Astrocyte (in vitro differentiated cells and primary cell): ENCODE measurements at places on chromosomes 3 and 15. TPM values are rescaled to one million over a fixed set of nuclear protein-coding genes. Genes with fewer than 3 reads are reported as not detected.

DNA sequence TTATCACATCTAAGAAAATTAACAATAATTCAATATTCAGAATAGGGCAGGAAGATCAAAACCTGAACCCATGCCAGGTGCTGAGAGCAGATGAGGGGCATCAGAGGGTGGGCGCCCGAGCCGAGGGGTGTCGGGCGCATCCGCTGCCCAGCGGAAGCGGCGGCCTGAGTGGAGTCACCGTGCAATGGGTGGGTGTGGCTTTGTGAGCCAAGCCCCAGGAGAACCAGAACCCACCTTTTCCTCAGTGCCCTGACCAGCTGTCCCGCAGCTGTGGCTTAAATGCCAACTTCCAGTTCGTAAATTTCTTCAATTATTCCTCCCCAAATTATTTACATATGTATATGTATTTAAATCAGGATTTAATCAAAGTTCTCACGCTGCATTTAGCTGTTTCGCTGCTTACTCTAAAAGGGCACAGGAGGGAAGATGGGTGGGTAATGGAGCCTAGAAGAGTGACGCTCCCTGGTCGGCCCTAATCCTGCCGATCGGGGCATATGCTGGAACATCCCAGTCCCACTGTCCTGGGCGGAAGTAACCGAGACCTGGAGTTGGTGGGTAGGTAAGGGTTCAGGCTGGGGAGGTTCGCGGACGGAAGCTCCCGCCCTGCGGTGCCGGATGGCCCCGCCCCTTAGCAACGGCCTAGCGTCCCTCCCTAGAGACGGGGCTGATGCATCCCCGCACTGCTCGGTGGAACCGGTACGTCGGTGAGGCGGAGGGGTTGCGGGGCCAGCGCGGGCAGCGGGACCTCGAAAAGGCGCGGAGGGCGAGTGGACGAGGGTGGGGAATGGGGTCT lies 1.3 kb downstream of the DNAH1 start:
- peaks cover 8% of the 10 kb centered on the region for H3K4me1 ChIP-seq
- no peaks in the 10 kb centered on the region for H3K27me3 ChIP-seq
- no peaks in the 10 kb centered on the region for H3K36me3 ChIP-seq
- no peak for DNase-seq
- no peak overlapping the region for H3K27ac ChIP-seq

Gene DET1
- total RNA-seq: 3.7 and 4.8 TPM in 2 replicates

GRCh38 chr3:171379961-171380483 lies 80.2 kb downstream of the TNIK start:
- H3K4me3 ChIP-seq: no peak overlapping the region
- no peaks in the 10 kb centered on the region for H3K36me3 ChIP-seq
- no peak overlapping the region for H3K27ac ChIP-seq
- H3K4me1 ChIP-seq: peaks cover 31% of the 10 kb centered on the region
- DNase-seq: no peak

Gene IGF2BP2
- 128 and 162 TPM in 2 replicates for total RNA-seq

GRCh38 chr15:68787609-68788263 lies 33.0 kb downstream of the ANP32A start:
- H3K4me3 ChIP-seq: no peak overlapping the region
- H3K27ac ChIP-seq: no peak overlapping the region
- DNase-seq: no peak
- peaks cover 3% of the 10 kb centered on the region for H3K4me1 ChIP-seq

GRCh38 chr3:195203606-195204005 lies 67.4 kb downstream of the XXYLT1 start:
- no peaks in the 10 kb centered on the region for H3K36me3 ChIP-seq
- no peak for DNase-seq
- H3K4me1 ChIP-seq: peaks cover 42% of the 10 kb centered on the region
- peak overlapping the region; percentile 14 for H3K27ac ChIP-seq
- no peaks in the 10 kb centered on the region for H3K27me3 ChIP-seq

GRCh38 chr15:41501191-41501917 lies 7.7 kb downstream of the ITPKA start:
- no peak for DNase-seq
- no peaks in the 10 kb centered on the region for H3K36me3 ChIP-seq
- H3K27ac ChIP-seq: no peak overlapping the region
- peaks cover 18% of the 10 kb centered on the region for H3K4me1 ChIP-seq
- peak overlapping the region; percentile 46 for H3K4me3 ChIP-seq
- peaks cover 66% of the 10 kb centered on the region for H3K27me3 ChIP-seq

Gene TM4SF1
- total RNA-seq: 28.9 and 31.3 TPM in 2 replicates

Gene ZCWPW2
- total RNA-seq: 0.57 and 1.0 TPM in 2 replicates

DNA sequence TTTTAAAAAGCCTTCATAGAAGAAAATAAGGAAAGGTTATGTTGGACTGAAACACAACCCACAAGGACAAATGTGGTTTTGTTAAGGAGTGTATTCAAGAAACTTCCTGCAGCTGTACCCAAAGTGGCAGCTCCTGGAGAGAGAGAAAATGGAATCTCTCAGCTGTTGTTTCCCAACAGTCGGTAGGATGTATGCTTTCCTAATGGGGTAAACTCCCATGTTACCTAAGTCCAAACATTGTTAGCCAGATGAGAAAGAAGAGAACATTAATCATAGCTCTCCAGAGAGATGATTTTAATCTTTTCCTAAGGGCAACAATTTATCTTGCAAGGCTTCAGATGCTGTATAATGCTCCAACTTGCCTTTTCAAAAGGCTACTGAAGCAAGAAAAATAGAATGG lies 22.6 kb upstream of the TEX9 start:
- no peaks in the 10 kb centered on the region for H3K27me3 ChIP-seq
- no peak overlapping the region for H3K27ac ChIP-seq
- no peaks in the 10 kb centered on the region for H3K4me1 ChIP-seq
- no peaks in the 10 kb centered on the region for H3K36me3 ChIP-seq
- peak; percentile 39 for DNase-seq
- no peak overlapping the region for H3K4me3 ChIP-seq

GRCh38 chr3:178451799-178452198 lies 84.4 kb upstream of the KCNMB2 start:
- no peak overlapping the region for H3K4me3 ChIP-seq
- H3K36me3 ChIP-seq: no peaks in the 10 kb centered on the region
- peaks cover 6% of the 10 kb centered on the region for H3K4me1 ChIP-seq
- H3K27me3 ChIP-seq: no peaks in the 10 kb centered on the region

Gene PIAS1
- total RNA-seq: 30.2 and 32.0 TPM in 2 replicates

- no peak overlapping the region for H3K27ac ChIP-seq
- H3K4me1 ChIP-seq: peaks cover 4% of the 10 kb centered on the region
- no peak for DNase-seq
- H3K36me3 ChIP-seq: no peaks in the 10 kb centered on the region
Measured at GRCh38 chr15:39108021-39108420, 472.9 kb upstream of the THBS1 start.

Gene GOLGA6B
- 0.36 TPM in 1 of 2 replicates, not detected in the other for total RNA-seq

Gene TMEM207
- not detected in 2 replicates for total RNA-seq

DNA sequence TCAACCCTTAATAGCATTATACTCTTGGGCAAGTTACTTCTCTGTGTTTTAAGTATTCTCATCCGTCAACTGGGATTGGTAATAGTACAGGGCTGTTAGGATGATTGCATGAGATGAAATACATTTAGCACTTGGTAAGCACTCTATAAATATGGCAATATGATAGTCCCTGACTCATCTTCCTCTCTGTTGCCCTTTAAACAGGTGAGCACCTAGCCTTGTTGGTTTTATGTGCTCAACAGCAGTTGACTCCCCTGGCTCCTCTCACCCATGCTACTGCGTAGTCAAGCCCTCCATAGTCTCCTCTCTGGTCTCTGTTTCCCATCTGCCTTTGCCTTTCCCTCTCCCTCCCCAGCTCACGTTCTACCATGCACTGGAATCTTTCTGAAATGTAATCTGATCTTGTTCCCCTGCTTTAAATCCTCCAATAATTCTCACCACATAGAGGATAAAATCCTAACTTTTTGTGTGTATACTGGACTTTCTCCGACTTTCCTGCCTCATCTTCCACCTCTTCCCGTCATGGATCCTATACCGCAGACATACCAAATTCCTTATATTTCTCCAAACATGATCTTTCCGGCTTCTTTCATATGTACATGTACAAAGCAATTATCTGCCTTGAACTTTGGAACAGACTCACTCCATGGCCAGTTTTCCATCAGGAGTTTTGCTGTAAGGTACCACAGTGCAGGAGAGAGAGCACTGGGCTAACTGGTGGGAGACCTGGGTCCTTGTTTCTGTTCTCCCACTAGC lies 42.3 kb downstream of the FSD2 start:
- H3K27me3 ChIP-seq: no peaks in the 10 kb centered on the region
- no peak overlapping the region for H3K4me3 ChIP-seq
- H3K4me1 ChIP-seq: no peaks in the 10 kb centered on the region
- no peak for DNase-seq

Gene ALPK3
- 6.8 and 9.1 TPM in 2 replicates for total RNA-seq

Gene CCR9
- total RNA-seq: not detected in 2 replicates

Gene REC114
- not detected in 2 replicates for total RNA-seq

GRCh38 chr15:52804526-52805081 lies 14.5 kb upstream of the ONECUT1 start:
- no peaks in the 10 kb centered on the region for H3K4me1 ChIP-seq
- H3K36me3 ChIP-seq: no peaks in the 10 kb centered on the region

Gene SLC6A1
- 0.30 and 0.46 TPM in 2 replicates for total RNA-seq

DNA sequence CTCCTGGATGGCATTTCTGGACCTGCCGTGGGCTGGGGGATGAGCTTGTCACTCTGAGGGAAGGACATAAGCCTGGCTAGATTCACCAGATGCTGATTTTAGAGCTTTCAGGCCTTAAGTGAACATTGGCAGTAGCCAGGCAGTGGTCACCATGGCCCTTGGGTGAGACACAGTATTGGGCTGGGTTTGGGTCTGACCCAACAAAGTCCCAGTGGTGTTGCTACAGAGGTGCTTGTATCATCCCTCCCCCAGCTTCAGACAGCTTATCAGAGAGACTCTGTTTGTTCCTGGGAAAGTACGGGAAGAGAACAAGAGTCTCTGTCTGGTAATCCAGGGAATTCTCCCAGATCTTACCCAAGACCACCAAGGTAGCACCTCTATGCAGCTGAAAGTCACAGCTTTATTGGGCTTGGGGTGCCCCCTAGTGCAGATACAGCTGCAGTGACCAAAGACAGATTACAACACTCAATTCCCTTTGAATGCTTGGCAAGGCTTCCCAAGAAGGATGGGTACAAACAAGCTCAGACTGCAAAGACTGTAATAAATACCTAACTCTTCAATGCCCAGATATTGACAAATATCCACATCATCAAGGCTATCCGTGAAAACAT lies 9.8 kb upstream of the RUVBL1 start:
- peaks cover 7% of the 10 kb centered on the region for H3K27me3 ChIP-seq
- H3K36me3 ChIP-seq: no peaks in the 10 kb centered on the region
- no peaks in the 10 kb centered on the region for H3K4me1 ChIP-seq
- peak; percentile 34 for DNase-seq
- H3K4me3 ChIP-seq: no peak overlapping the region
- H3K27ac ChIP-seq: no peak overlapping the region

Gene GFM1
- total RNA-seq: 32.6 and 37.6 TPM in 2 replicates

Gene CHRM5
- total RNA-seq: 0.07 TPM in 1 of 2 replicates, not detected in the other

Gene UBAP1L
- 1.8 and 1.9 TPM in 2 replicates for total RNA-seq

DNA sequence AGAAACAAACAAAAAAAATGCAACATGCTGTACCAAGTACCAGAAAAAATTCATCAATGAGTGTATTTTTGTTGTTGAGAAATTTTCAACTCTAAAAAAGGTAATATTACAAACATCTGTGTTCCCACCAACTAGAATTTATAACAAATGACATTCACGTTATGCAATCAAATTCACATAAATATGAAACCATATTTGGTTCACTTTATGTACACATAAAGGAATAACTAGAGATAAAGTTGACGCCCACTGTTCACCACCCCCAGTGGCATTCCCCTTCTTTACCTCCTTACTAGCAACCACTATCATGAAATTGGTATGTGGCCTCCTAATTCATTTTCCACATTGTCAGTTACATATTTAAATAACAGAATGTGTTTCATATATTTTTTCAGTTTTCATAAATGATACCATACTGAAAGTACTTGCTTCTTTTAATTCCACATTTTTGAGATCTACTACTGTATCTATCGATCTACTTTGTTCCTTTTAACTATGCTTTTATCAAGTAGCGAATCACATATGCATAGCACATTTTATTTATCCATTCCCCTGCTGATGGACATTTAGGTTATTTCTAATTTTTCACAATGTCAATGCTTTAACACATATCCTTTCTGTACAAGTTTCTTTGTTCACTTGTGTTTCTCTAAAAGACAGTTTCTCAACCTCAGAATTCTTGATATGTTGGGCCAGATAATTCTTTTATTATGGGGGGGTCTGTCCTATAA lies 34.5 kb downstream of the TBC1D5 start:
- no peak for DNase-seq
- H3K4me3 ChIP-seq: no peak overlapping the region
- H3K4me1 ChIP-seq: no peaks in the 10 kb centered on the region
- no peaks in the 10 kb centered on the region for H3K27me3 ChIP-seq
- H3K27ac ChIP-seq: no peak overlapping the region
- no peaks in the 10 kb centered on the region for H3K36me3 ChIP-seq

Gene IQCF5
- not detected in 2 replicates for total RNA-seq

Gene ZNF501
- total RNA-seq: 1.2 and 2.2 TPM in 2 replicates

DNA sequence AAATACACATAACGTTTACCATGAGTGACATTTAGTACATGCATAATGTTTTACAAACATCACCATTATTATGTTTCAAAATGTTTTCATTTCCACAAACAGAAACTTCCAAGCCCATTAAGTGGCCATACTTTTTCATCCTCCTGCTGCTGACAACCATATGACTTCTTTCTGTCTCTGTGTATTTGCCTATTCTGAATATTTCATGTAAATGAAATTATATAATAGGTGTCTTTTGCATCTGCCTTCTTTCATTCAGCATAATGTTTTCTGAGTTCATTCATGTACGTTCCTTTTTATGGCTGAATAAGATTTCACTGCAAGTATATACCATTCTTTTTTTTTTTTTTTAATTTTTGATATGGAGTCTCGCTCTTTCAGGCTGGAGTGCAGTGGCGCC lies 209.0 kb downstream of the DOCK3 start:
- H3K4me1 ChIP-seq: no peaks in the 10 kb centered on the region
- H3K27ac ChIP-seq: no peak overlapping the region
- H3K36me3 ChIP-seq: no peaks in the 10 kb centered on the region
- no peaks in the 10 kb centered on the region for H3K27me3 ChIP-seq
- DNase-seq: no peak
- no peak overlapping the region for H3K4me3 ChIP-seq

DNA sequence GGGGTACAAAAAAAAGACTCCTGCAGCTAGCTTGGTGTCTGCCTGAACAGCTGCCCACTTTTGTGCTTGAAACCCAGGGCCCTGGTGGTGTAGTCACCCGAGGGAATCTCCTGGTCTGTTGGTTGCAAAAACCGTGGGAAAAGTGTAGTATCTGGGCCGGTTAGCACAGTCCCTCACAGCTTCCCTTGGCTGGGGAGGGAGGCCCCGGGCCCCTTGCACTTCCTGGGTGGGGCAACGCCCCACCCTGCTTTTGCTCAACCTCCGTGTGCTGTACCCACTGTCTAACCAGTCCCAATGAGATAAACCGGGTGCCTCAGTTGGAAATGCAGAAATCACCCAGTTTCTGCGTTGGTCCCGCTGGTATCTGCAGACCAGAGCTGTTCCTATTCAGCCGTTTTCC lies 211.7 kb upstream of the ZPLD1 start:
- no peak for DNase-seq
- no peaks in the 10 kb centered on the region for H3K27me3 ChIP-seq
- H3K4me1 ChIP-seq: no peaks in the 10 kb centered on the region
- no peaks in the 10 kb centered on the region for H3K36me3 ChIP-seq
